NT2/D1 (cell line): ENCODE measurements at places on chromosomes 2 and 18.

- DNase-seq: no peak
Measured at GRCh38 chr2:64327510-64328414, 126.2 kb upstream of the LGALSL start.

- no peak for DNase-seq
Measured at GRCh38 chr2:8799004-8799403, 38.4 kb downstream of the KIDINS220 start.

DNA sequence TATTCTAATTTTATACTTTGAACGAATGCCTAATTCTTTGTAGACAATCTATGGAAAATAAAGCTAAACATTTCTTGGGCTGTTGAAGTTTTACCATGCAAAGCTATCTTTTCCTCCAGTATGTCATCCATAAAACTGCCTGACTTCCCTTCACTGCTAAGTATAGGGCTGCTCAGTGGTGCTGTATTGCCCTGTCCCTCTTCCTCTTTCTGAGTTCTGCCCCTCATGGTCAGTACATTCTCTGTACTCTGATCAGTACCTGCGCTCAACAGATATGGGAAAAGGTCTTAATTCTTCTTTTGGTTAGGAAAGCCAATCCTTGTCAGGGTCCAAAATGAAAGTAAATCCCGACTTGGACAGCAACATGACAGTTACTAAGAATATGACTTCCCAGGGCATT is 321.9 kb downstream of the RAD51AP2 start:
- no peak for DNase-seq

GRCh38 chr2:178397002-178397605 is 53.9 kb downstream of the PRKRA start:
- no peak for DNase-seq
